Head of caudate nucleus (tissue), 42 donors: ENCODE measurements at places on chromosomes 6 and 20.

DNA sequence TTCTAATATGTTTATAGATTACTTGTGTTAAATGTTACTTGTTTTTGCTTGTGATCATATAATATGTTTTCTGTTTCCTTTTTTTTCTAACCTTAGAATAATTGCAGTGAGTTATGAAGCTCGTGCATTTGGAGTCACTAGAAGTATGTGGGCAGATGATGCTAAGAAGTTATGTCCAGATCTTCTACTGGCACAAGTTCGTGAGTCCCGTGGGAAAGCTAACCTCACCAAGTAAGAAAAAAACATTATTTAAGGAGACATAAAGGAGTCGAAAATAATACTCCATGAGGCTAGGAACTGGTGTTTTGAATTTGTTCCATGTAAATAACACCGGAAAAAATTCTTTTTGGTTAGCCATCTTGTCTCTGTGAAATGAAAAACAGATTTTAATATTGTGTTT, 6.9 kb downstream of the POLH start:
- DNase-seq, result no peak

- no peak for DNase-seq
Observed at GRCh38 chr20:20814685-20815084, 102.2 kb upstream of the RALGAPA2 start.

DNA sequence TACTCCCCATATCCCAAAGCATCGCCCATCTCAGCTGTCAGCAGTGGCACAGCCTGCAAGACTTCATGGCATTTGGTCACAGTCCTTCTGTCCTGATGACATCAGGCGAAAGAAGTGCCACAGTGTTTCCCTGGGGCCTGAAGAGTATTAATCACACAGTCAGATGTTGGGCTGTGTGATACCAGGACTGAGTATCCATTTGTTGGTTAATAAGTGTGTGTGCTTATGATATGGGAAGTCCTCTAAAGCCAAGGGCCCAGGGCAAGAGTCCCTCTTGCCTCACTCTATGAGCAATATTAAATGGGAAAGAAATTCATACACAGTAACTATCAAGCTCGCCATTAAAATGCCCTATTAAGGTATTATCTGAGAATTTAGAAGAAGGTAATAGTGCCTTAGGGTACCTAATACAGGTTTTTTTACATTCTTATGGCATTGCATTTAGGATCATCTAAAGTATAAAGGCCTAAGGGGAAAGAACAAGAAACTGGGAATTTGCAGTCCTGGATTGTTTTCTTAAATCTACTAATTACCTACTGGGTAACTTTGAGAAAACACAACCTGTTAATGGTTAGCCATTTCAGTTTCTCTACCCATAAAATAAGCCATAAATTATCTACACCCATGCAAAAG, 204.1 kb upstream of the PREP start:
- no peak for DNase-seq

DNA sequence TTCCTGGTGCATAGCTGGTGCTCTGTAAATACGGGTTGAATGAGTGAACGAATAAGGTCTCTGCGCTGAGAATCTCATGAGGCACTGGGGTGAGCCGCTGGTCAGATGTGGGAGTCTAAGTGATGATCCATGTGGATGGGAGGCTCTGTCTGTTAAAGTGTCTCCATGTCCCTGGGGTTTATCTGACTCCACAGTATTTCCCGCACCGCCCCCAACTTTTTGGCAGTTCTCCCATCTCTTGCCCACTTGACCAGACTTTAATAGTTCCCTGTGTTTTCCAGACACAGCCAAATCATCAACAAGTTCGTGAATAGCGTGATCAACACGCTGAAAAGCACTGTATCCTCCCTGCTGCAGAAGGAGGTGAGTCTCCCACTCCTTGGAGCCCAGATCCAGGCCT, 9.9 kb downstream of the BPIFA2 start:
- no peak for DNase-seq

DNA sequence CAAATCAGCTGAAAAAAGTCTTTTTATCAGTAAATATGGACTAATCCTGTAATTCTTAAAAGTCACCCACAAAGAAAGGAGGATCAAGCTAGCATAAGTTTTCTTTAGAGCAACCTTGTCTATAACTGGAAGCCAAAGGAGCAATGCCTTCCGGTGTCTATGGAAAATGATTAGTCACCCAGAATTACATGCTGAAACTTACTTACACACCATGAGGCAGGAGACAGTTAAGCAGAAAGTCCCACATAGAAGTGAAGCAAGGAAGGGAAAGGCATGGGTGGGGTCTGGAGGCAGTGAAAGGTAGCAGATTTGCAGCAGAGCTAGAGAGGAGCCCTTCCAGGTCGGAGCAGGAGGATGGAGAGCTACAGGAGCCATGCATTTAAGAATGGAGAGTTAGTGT, 153.7 kb upstream of the RIPOR2 start:
- DNase-seq, result no peak

- no peak for DNase-seq
Observed at GRCh38 chr6:118382126-118382525, 166.0 kb upstream of the PLN start.

- DNase-seq, result no peak
Observed at GRCh38 chr6:52305948-52306767, 21.6 kb upstream of the MCM3 start.

- no peak for DNase-seq
Observed at GRCh38 chr6:93341900-93342613, 77.3 kb downstream of the EPHA7 start.

DNA sequence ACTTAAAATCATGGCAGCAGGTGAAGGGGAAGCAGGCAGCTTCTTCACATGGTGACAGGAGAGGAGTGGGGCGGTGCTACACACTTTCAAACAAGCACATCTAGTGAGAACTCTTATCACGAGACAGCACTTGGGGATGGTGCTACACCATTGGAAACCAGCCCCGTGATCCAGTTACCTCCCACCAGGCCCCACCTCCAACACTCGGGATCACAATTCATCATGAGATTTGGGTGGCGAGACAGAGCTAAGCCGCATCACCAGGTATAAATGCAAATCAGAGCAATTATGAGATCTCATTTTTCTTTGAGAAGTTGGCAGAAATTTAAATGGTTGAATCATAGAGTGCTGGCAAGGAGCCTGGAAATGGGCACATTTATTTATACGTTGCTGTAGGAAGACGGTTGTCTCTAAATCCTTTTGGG, 31.4 kb downstream of the IGF2R start:
- DNase-seq, result peak; percentile 47

GRCh38 chr6:14524319-14524718, 406.7 kb downstream of the CD83 start:
- no peak for DNase-seq

DNA sequence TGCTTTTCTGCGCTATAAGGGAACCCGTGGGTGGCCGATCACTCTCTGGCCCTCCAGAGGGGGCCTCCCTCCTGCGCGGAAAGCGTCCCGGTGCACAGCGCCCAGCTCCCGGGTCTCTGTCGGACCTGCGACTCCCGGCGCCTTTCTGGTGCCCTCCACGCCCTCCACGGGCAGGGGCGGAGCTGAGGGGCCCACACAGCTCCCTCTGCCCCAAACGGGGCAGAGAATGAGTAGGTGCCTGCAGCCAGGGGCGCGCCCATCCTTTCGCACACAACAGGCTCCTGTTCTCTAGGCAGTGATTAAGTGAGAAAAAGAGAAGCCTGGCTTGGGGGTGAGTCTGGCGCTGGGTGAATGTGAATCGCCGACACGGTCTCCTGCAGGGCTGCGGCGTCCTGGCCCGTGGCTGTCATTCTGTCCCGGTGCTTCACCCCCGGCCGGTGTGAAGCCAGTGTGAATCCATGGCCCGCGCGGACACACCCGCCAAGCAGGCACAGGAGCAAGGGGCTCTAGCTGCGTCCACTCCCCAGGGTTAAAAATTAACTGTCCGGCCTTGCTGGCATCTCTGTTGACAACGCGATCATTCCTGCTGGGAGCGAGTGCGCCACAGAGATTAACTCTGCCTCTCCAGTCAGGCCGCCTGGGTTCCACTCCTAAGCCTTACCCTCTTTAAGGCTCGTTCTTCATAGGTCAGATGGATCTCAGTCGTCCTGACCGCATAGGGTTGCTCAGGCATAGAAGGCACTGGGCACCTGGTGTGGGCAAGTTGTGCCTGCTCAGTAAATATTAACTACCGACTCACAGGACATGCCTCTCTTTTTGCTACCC, 88.8 kb downstream of the PCSK2 start:
- DNase-seq, result no peak
